ENCODE measurements at places on chromosomes 3 and 15.

GRCh38 chr3:109923431-109923830, 586.1 kb upstream of the DPPA4 start:
- no peak for DNase-seq

GRCh38 chr15:83866692-83867091, 212.8 kb downstream of the ADAMTSL3 start:
- no peak for DNase-seq

DNA sequence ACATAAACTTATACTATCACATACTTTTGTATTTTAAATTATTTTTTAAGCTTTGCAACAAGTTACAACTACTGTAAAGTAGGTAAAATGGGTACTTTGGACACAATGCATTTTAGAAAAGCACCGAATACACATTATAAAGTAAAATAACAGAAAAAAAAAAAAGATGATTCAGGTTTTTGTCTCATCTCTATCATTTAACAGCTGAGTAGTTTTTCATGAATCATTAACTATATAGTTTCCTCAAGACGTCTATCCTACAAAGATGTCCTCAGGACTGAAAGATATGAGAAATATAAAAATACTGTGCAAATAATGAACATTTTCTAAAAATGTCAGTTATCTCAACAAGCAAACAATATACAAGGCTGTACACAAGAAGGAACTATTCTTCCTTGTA, 46.9 kb downstream of the ANKRD28 start:
- no peak for DNase-seq

DNA sequence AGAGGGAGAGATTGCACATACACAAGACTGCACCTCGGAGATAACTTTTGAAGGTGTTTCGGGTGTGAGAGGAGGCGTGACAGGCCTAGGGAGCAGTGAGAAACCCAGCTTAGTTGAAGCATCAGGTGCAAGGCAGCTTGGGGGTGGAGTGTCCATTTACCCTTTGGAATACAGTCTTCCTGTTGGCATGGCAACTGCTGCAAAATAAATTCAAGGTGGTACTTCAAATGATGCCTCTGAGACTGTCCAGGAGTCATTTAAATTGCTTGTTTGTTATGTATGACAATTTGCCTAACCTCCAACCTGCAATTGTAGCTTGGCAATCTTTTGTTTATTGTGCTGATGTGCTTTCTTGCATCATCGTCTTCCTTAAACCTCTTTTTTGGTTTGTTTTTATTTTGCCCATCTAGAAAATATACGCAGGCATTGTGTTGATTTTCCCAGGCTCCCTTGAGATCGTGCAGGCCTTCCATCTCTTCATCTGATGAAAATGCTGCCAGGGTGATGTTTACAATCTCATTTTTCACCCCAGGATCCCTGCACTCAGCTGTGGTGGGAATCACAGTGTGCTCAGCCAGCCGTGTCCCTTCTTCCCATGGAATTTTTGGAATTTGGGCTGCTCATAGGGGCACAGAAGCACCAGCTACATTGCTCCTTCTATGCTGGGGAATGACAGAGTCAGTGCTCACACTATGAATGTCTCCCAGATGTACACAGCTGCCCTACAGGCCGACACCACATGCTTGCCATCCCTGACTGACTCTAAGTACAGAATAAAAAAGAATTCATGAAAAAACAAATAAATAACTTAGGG, 583.1 kb upstream of the CFAP20DC start:
- DNase-seq: no peak

DNA sequence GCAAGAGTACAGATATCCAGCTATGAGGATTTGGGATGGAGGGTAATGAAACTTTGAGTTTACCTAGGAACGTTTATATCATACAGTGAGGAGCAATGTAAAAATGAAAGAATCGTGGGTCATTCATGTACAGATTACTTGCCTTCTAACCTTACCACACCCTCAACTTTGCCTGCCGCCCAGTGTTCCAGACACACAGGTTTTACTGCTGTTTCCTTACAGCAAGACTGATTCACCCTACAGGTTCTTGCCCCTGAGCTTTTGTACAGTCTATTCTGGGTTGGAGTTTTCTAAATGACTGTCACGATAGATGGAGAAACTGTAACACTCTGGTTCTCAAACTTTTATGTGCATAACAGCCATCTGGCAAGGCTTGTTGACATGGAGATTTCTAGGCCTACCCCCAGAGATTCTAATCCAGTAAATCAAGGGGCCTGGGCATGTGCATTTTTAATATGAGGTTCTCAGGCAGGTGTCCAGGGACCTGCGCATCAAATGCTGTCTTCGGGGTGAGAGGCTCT, 6.6 kb upstream of the TPRG1 start:
- no peak for DNase-seq

Data from SW480 (cell line).